Activated CD8-positive, alpha-beta T cell treated with anti-CD3 and anti-CD28 coated beads for 36 hours (primary cell): ENCODE measurements at places on chromosomes 11 and 22.

GRCh38 chr11:108697872-108698473 is 33.1 kb downstream of the DDX10 start:
- peak; percentile 67 for DNase-seq

- no peak for DNase-seq
Observed at GRCh38 chr22:38694940-38695339, 5.8 kb downstream of the JOSD1 start.

- DNase-seq: no peak
Observed at GRCh38 chr11:30360741-30361140, 37.8 kb downstream of the ARL14EP start.

- peak; percentile 35 for DNase-seq
Observed at GRCh38 chr22:50303848-50304527, 3.5 kb downstream of the PLXNB2 start.

DNA sequence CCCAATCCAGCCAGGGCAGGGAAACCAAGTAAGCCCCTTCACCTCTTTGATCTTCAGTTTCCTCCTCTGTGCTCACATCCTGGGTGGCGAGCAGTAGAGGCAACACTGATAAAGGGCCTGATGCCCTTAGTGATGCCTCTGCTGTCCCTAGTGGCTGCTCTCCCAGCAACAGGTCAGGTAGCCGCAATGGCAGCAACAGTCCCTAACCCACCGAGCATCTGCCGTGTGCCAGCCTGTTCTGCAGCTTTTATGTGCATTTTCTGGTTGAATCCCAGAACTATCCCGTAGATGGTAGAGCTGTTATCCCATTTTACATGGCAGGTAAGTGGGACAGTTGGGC is 5.2 kb downstream of the SCYL1 start:
- DNase-seq: peak; percentile 66

GRCh38 chr22:27032091-27032761 is 374.8 kb downstream of the MIAT start:
- no peak for DNase-seq

DNA sequence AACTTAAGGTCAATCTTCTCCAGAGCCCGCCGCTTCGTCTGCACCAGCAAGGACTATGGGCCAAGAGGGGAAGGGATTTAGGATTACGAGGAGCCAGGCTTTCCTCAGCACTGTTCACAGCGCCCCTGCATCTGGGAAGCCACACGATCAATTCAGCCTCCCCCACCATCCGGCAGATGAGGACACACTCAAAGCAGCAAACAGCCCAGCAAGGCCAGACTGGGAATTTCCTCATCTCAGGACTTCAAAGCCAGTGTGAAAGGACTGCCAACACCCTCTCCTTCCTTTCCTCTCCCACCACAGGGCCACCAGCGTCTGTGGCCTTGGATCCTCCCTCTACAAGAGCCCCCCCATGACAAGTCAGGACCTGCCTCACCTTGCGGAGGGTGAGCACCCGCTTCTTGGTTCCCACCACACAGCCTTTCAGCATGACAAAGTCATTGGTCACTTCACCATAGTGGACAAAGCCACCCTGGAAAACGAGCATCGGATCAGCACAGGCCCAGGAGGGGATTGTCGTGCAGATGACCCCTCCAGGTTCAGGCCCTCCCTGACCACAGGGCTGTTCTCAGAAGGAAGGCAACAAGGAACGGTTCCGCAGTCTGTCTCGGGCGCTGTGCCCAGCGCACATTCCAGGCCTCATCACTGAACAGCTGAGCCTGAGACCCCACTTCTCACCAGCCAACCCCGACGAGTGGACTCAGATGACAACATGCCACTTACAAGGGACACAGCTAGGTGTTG is 6.0 kb downstream of the RPL3 start:
- no peak for DNase-seq

DNA sequence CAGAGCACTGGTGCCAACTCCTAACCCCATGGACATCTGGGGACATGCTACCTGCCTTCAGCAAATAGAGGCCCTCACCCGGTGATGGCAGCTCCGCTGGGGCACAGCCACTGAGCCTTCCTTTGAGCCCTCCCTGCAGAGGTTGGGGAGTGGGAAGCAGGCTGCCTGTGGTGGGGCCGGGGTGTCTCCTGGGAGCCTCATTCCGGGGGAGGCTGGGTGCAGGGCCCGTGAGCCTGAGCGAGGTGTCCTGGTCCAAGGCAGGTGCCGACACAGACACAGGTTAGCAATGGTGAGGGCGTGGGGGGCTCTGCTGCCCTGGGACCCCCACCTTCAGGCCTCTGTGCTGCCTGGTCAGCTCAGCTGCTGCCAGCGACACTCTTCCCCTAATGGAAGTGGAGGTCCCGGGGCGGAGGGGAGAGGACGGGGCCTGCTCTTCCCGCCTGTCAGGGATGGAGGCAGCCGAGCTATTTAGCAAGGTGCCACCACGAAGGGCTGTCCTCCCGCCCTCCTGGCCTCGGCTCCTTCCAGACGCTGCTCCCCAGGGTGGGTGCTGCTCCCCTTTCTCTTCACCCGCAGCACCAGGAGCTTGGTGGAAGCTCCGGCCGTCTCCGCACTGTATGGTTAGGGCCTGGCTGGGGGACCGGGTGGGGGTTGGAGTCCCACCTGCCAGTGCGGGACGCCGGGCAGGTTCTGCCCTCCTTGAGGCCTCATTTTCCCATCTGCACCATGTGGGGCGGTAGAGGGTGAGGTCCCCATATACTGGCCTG is 11.2 kb downstream of the TSPAN4 start:
- no peak for DNase-seq

- DNase-seq: no peak
Observed at GRCh38 chr22:32311551-32312071, 46.1 kb upstream of the RFPL3 start.

DNA sequence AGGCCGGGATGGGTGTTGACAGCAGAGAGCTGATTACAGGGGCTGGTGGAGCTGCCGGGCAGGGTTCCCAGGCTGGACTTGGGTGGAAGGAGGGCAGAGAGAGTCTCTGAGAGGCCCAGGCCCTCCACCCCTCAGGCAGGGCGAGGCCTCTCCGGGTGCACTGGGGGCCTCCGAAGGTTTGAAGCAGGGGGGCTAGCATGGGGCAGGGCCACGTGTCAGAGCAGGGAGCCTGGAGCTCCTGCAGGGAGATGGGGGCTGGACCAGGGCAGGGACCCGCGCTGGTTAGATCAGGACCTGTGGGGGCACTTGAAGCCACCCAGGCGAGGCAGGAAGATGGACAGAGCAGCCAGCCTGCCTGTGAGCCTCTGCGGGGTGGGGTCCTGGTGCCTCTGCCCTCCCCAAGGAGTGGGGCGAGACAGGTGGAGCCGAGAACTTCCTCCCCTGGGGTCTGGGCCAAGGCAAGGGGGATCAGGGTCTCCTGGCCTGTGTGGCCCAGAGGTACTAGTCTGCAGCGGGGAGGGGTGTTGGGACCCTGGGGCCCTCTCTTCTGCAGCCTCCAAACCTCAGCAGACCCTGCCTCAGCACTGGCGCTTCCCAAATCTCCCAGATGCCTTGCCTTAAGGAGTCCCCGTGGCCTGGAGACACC is 911 bp downstream of the PANX2 start:
- DNase-seq: no peak

- no peak for DNase-seq
Observed at GRCh38 chr11:111878385-111878848, 548 bp downstream of the FDXACB1 start.

DNA sequence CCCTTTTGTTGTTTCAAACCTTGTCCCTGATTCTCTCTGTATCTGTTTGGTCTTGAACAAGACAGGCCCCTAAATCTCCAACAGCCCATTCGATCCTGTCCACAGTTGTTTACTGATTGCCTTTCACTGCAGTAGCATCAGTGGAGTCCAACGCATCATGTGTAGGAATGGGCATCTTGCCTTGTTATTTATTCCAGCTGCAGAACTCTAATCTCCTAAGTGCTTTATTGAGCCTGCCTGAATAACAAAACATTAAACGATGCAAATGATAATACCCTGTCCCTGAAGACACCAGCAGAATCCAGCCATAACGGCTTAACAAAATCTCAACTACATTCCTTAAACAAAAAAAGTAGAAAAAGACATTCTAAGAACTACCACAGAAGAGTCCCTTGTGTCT is 50.1 kb downstream of the SLC35F2 start:
- no peak for DNase-seq

GRCh38 chr11:8249482-8249881 is 14.2 kb downstream of the LMO1 start:
- no peak for DNase-seq

- DNase-seq: no peak
Observed at GRCh38 chr11:61181489-61181888, 20.3 kb upstream of the VPS37C start.

DNA sequence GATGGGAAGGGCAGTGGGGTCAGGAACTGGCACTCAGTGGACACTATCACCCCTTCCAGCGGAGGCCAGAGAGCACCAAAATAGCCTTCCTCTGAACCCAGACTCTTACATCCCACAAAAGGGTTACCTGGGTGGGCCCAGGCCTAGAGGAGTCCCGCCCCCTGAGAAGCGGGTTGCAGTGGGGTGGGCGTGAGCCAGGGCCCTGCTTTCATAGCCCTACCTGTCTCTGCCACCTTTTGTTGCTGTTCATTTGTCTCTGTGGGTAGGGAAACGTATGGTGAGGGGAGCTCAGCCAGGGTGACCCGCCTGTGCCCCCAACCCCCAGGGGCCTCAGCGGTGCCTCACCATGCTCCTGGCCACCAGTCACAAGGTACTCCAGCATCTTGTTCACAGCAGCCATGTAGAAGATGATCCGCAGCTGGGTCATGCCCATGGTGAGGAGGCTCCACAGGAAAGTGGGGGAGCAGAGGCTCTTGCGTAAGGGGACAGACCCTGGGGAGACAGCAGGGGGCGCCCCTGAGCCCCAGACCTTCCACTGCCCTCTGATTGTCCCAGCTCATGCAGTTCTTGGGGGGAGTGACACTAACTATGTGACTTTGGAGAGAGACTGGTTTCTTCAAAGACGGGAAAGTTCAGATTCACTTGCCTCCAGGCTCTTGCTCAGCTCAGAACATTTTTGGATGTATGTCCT is 24.0 kb downstream of the SLC43A1 start:
- DNase-seq: peak; percentile 78

- peak; percentile 55 for DNase-seq
Observed at GRCh38 chr11:76209375-76209972, 3.2 kb upstream of the WNT11 start.

- DNase-seq: no peak
Observed at GRCh38 chr11:86070142-86071056, 1.5 kb upstream of the PICALM start.

DNA sequence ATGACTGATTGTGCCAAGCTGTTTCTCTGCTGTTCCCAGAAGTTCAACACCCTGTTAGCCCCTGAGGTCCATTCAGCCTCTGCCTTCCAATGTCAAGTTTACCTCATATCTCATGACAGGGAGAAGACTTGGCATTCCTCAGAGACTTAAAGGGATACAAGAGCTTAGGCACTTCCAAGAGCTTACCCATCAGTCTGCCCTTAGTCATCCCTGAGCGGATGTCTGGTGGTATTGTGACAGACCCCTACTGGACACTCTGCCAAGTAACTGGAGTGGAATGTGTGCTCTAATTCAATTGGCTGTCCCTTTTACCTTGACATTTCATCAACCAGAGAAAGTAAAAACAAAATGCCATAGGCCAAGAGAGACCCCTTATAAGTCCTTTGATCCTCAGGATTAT is 151.5 kb downstream of the AASDHPPT start:
- no peak for DNase-seq

DNA sequence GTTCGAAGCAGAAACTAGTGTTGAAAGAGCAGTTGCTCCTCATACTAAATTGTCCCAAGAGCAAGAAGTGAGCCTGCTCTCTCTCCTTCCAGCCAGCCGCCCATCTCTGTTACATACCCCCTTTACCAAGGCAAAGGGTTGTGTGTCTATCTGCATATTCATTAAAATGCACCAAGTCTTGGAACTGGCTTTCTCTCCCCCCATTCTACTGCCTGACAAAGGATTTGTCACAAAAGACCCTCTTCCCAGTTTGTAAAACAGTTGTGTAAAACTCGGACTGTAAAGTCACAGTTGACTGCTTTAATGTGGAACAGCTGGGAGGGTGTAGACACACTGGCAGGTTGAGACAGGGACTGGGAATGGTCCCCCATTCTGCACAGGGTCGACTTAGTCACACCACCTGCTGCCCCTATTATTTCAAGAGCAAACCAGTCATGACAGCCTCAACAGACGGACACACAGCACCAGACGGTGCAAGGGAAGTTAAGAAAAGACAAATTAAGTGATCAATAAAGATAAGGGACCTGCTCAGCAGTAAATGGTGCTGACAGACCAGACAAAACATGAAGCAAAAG is 60.0 kb upstream of the HTATIP2 start:
- no peak for DNase-seq

DNA sequence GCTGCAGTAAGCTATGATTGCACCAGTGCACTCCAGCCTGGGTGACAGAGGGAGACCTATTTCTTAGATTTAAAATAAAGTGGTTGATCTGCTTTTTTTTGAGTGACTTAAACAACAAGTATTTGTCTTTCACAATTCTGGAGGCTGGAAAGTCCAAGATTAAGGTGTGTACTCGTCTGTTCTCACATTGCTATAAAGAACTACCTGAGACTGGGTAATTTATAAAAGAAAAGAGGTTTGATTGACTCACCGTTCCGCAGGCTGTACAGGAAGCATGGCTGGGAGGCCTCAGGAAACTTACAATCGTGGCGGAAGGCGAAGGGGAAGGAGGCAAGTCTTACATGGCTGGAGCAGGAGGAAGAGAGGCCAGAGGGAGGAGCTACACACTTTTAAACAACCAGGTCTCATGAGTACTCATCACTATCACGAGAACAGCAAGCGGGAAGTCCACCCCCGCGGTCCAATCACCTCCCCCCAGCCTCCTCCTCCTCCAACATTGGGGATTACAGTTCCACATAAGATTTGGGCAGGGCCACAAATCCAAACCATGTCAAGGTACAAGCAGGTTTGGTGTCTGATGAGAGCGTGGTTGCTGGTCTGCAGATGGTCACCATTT is 19.7 kb upstream of the OSBPL5 start:
- no peak for DNase-seq

DNA sequence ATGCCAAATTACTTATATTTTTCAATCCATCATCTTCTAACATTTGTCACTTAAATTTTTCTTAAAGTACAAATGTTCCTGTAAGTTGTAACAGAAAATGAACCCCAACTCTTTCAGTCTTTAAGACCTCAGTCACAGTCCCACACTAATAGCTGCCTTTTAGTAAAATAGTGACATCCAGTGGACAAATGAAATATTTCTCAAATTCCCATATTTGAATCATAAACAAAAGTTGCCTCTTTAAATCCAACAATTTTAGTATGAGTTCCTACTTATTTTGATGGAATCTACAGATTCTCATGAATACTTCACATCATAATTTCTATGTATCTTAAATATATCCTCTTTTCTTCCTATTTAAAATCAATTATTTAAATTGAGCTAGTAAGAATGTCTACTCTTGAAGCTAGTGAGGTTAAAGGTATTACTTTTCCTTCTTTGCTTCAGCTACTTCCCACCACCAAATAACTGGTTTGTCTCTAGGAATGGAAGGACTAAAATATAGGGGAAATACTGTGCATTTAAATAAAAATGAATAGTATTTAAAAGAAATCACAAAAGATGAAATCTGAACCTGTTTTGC is 9.2 kb downstream of the LIN7C start:
- DNase-seq: no peak

GRCh38 chr11:69866648-69867047 is 47.4 kb upstream of the FGF3 start:
- no peak for DNase-seq

GRCh38 chr11:57338142-57338541 is at the start of gene P2RX3:
P2RX3 (plus strand) TSS chr11:57338352; CDS start chr11:57338551, 199 bp downstream.
- no peak for DNase-seq

- no peak for DNase-seq
Observed at GRCh38 chr11:41622707-41623359, 163.4 kb upstream of the LRRC4C start.

GRCh38 chr11:85572056-85572455 is 55.1 kb downstream of the DLG2 start:
- DNase-seq: no peak

- no peak for DNase-seq
Observed at GRCh38 chr11:14783788-14784187, 108.2 kb downstream of the CYP2R1 start.
